ENCODE measurements at places on chromosomes 5 and 9. TPM values are rescaled to one million over a fixed set of nuclear protein-coding genes. Genes with fewer than 3 reads are reported as not detected.
A peak's percentile ranks its signal among the peaks of the same experiment; 100 is the strongest.

Gene IL13
- not detected for total RNA-seq

Gene ANKRD31
- total RNA-seq: 0.24 TPM

Gene PCDHA12
- 9.6 TPM for total RNA-seq

Gene BARHL1
- total RNA-seq: not detected

Gene CDX1
- total RNA-seq: not detected

Gene NUP188
- total RNA-seq: 37.5 TPM

Gene MROH2B
- total RNA-seq: not detected

Gene PCDHA11
- 2.1 TPM for total RNA-seq

Gene GRXCR2
- not detected for total RNA-seq

Gene INPP5E
- total RNA-seq: 10.2 TPM

Gene SURF1
- 82.7 TPM for total RNA-seq

Gene PLPPR1
- 0.22 TPM for total RNA-seq

GRCh38 chr9:976943-977837 is 735 bp downstream of the DMRT3 start:
- no peaks in the 10 kb centered on the region for H3K27me3 ChIP-seq
- H3K27ac ChIP-seq: peak overlapping the region; percentile 91
- no peaks in the 10 kb centered on the region for H3K36me3 ChIP-seq
- peaks cover 41% of the 10 kb centered on the region for H3K4me1 ChIP-seq
- H3K4me3 ChIP-seq: no peak overlapping the region
- peak; percentile 61 for DNase-seq

- H3K27me3 ChIP-seq: no peaks in the 10 kb centered on the region
- no peak overlapping the region for H3K4me3 ChIP-seq
- DNase-seq: no peak
These were observed 23.4 kb downstream of the AKNA start for GRCh38 chr9:114364134-114365041.

GRCh38 chr5:58318468-58318867 is 141.4 kb downstream of the PLK2 start:
- DNase-seq: no peak
- no peak overlapping the region for H3K27ac ChIP-seq
- no peaks in the 10 kb centered on the region for H3K27me3 ChIP-seq
- H3K4me1 ChIP-seq: no peaks in the 10 kb centered on the region

DNA sequence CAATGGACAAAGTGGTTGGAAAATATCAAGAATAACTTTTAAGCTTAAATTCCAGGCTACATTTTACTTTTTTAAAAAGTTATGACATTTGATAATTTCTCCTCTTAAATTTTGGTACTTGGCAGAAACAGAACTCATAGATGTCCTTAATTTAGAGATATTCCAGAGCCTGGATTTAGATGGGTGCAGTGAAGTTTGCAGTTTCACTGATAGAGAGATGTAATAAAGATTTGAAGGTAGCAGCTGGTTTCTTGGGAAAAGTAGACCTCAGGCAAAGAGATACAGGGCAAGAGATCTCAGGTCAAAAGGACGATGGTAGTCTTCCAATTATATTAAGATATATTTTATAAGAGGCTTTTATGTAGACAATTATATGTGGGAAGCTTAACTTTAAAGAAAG is 134.6 kb downstream of the ISL1 start:
- H3K27ac ChIP-seq: no peak overlapping the region
- no peak for DNase-seq
- no peak overlapping the region for H3K4me3 ChIP-seq

GRCh38 chr5:40390281-40391149 is 289.2 kb upstream of the PTGER4 start:
- no peak overlapping the region for H3K27ac ChIP-seq
- no peak for DNase-seq
- H3K4me3 ChIP-seq: no peak overlapping the region
- no peaks in the 10 kb centered on the region for H3K4me1 ChIP-seq

- H3K27me3 ChIP-seq: no peaks in the 10 kb centered on the region
- H3K27ac ChIP-seq: no peak overlapping the region
- H3K4me1 ChIP-seq: peaks cover 14% of the 10 kb centered on the region
- no peaks in the 10 kb centered on the region for H3K36me3 ChIP-seq
- H3K4me3 ChIP-seq: no peak overlapping the region
These were observed 95.0 kb upstream of the NR5A1 start for GRCh38 chr9:124602204-124602603.

- no peaks in the 10 kb centered on the region for H3K27me3 ChIP-seq
- H3K36me3 ChIP-seq: no peaks in the 10 kb centered on the region
- DNase-seq: no peak
- no peak overlapping the region for H3K4me3 ChIP-seq
- H3K27ac ChIP-seq: no peak overlapping the region
These were observed 35.7 kb upstream of the UGT3A1 start for GRCh38 chr5:36026706-36027465.

- DNase-seq: no peak
- no peaks in the 10 kb centered on the region for H3K36me3 ChIP-seq
- no peaks in the 10 kb centered on the region for H3K27me3 ChIP-seq
- H3K4me3 ChIP-seq: no peak overlapping the region
- H3K27ac ChIP-seq: no peak overlapping the region
These were observed 33.8 kb upstream of the ORM1 start for GRCh38 chr9:114289106-114289505.

- no peaks in the 10 kb centered on the region for H3K27me3 ChIP-seq
- H3K36me3 ChIP-seq: no peaks in the 10 kb centered on the region
These were observed 14.0 kb downstream of the FGFR4 start for GRCh38 chr5:177100714-177101121.

DNA sequence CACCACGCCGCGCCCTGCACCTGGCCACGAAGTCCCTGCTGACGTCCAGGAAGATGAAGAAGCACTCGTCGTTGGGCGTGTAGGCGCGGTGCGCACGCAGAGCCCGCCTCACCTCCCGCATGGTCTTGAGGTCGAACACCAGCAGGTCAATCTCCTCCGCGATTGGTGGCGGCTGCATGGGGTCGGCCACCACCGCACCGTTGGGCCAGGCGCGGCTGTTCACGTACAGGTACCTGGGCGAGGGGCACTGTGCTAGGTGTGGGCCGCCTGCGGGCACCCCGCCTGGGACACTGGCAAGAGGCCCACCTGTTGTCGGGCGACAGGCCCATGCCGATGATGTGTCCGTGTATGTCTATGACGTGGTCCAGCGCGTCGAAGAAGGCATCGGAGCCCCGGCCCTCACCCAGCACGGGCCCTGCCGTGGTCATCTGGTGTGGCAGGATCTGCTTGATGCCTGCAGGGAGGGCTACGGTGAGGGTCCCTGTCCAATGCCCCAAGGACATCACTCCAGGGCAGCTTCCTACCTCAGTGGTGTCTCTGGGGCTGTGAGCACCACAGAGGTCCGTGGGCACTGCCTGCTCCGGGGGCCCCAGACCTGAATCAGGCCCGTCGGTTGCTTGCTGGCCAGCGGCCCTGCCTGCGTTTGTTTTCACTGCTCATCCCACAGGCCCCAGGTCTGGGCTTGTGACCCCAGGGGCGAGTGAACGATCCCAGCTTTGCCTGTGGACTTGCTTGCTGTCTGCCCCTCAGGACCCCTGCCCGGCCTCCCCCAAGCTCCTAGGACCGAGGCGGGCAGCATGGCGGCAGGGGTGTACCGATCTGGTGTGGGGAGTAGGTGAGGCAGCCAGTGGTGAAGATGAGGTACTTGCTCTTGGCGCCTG is 3.1 kb downstream of the FBXW5 start:
- peaks cover 20% of the 10 kb centered on the region for H3K4me1 ChIP-seq
- no peak overlapping the region for H3K27ac ChIP-seq
- peaks cover 34% of the 10 kb centered on the region for H3K36me3 ChIP-seq
- no peaks in the 10 kb centered on the region for H3K27me3 ChIP-seq
- DNase-seq: no peak

DNA sequence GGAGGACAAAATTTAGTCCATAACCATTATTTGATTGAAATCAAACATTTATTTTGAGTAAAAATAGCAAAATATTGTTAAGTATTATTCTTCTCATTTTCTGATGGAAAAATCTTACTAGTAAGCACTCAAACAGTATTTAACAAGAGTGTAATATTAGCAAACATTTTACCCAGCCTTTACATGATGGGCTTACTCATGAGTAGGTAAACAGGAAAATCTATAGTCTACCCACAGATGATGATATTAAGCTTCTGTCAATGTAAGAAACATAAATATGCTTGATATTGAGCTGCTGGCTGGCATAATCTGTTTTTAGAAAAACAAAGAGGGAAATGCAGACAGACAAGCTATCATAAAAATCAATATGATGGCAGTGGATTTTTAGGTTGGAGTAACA is 418.5 kb upstream of the COX7C start:
- no peaks in the 10 kb centered on the region for H3K36me3 ChIP-seq
- DNase-seq: no peak
- H3K4me3 ChIP-seq: no peak overlapping the region
- H3K27me3 ChIP-seq: no peaks in the 10 kb centered on the region
- H3K27ac ChIP-seq: no peak overlapping the region

GRCh38 chr9:127142291-127142690 is 19.9 kb upstream of the ANGPTL2 start:
- no peak overlapping the region for H3K4me3 ChIP-seq
- H3K36me3 ChIP-seq: no peaks in the 10 kb centered on the region
- DNase-seq: no peak
- no peaks in the 10 kb centered on the region for H3K27me3 ChIP-seq
- H3K4me1 ChIP-seq: peaks cover 15% of the 10 kb centered on the region
- no peak overlapping the region for H3K27ac ChIP-seq

GRCh38 chr5:146564007-146564762 is 48.2 kb upstream of the GPR151 start:
- DNase-seq: no peak
- no peaks in the 10 kb centered on the region for H3K27me3 ChIP-seq
- no peak overlapping the region for H3K4me3 ChIP-seq
- H3K27ac ChIP-seq: no peak overlapping the region
- no peaks in the 10 kb centered on the region for H3K36me3 ChIP-seq

DNA sequence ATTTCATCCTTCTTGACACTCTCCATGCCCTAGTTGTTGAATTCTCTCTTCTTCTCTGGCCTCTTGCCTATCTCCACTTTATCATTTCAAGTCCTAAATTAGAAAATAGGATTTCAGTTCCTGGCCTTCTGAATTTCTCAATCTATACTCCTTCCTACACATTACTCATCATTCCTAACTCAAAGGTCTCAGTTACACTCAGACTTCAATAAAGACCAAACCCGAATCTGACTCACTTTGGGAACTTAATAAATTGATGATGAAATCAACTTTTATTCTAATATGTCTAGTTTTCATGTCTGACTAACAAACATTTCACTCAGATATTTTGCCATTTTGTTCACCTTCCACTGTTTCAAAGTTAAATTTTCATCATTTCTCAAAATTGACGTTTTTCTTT is 113.6 kb upstream of the TSLP start:
- no peak overlapping the region for H3K4me3 ChIP-seq
- no peak overlapping the region for H3K27ac ChIP-seq
- H3K27me3 ChIP-seq: no peaks in the 10 kb centered on the region
- no peaks in the 10 kb centered on the region for H3K4me1 ChIP-seq
- no peaks in the 10 kb centered on the region for H3K36me3 ChIP-seq
- DNase-seq: no peak

DNA sequence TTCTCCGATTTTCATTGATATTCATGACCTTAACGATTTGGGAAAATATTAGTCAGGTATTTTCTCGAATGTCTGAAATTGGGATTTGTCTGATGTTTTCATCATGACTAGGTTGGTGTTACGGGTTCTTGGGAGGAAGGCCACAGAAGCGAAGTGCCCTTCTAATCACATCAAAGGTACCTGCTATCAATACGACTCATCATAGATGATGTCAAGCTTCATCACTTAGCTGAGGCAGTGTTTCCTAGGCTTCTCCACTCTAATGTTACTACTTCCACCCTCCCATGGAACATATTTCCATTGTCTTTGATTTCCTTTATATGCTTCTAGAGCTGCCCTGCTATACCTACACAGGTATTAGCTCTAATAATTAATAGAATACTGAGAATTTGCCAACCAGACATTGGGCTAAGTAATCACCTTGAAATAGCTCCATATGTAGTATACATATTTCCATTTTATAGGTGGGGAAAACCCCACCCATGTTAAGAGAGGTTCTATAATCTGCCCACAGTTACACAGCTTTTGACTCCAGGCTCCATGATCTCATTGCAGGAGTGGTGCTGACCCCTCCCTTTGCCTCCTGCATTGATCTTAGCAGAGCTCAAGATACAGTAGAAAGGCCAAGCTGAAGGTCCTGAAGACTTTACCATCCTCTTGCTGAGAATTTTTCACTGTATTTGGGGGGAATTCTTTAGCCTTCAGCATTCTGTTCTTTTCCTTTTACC is 238.6 kb upstream of the ADAMTSL1 start:
- H3K36me3 ChIP-seq: no peaks in the 10 kb centered on the region
- H3K4me1 ChIP-seq: no peaks in the 10 kb centered on the region
- H3K4me3 ChIP-seq: no peak overlapping the region
- no peak for DNase-seq
- H3K27me3 ChIP-seq: no peaks in the 10 kb centered on the region
- H3K27ac ChIP-seq: no peak overlapping the region

DNA sequence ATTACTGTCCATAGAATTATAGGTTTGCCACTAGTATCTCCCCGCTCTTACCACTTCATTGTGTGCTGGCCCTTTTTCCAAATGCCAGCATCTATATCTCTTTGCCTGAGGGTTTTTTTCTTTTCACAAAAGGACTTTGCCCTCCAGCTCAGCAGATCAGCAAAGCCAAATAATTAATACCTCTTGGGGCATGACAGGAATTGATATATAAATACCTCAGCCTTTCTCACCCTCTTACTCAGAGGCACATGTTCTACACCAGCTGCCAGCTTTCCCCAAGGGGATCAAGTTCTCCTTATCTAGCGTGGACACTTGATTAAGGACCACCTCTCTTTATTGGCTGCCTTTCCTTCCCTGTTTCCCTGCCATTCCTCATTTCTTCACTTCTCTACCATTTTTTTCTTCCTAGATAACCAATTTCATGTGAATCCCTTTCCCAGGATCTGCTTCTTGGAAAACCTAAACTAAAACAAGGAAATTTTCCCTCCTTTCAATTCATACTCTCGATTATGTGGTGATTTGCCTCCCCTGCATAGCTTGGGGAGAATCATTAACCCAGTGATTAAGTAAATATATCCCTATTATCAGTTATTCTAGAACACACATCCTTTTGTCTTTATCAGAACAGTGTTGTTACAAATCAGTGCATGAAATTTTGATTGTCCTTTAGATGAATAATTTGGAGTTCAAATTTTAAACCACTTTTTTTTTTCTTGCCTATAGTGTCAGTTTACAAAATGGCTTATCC is 6.9 kb upstream of the NUDT12 start:
- H3K27me3 ChIP-seq: no peaks in the 10 kb centered on the region
- H3K4me3 ChIP-seq: no peak overlapping the region
- no peak for DNase-seq
- H3K27ac ChIP-seq: no peak overlapping the region

GRCh38 chr5:34687269-34688011 is 31.3 kb downstream of the RAI14 start:
- H3K27me3 ChIP-seq: no peaks in the 10 kb centered on the region
- peaks cover 34% of the 10 kb centered on the region for H3K4me1 ChIP-seq
- no peak for DNase-seq
- H3K4me3 ChIP-seq: no peak overlapping the region
- peak overlapping the region; percentile 55 for H3K27ac ChIP-seq

GRCh38 chr9:4058931-4059330 is 240.9 kb downstream of the GLIS3 start:
- no peak overlapping the region for H3K27ac ChIP-seq
- no peaks in the 10 kb centered on the region for H3K4me1 ChIP-seq
- no peaks in the 10 kb centered on the region for H3K36me3 ChIP-seq
- no peaks in the 10 kb centered on the region for H3K27me3 ChIP-seq
- DNase-seq: no peak

GRCh38 chr5:40904205-40904993 is 4.9 kb upstream of the C7 start:
- H3K4me1 ChIP-seq: no peaks in the 10 kb centered on the region
- no peaks in the 10 kb centered on the region for H3K36me3 ChIP-seq
- H3K4me3 ChIP-seq: no peak overlapping the region
- peak; percentile 35 for DNase-seq
- no peaks in the 10 kb centered on the region for H3K27me3 ChIP-seq

Data from thyroid gland (tissue), 4 donors.